ENCODE measurements at places on chromosomes 3 and 15.

GRCh38 chr3:63037116-63037515 is 161.9 kb upstream of the CADPS start:
- no peak for DNase-seq

DNA sequence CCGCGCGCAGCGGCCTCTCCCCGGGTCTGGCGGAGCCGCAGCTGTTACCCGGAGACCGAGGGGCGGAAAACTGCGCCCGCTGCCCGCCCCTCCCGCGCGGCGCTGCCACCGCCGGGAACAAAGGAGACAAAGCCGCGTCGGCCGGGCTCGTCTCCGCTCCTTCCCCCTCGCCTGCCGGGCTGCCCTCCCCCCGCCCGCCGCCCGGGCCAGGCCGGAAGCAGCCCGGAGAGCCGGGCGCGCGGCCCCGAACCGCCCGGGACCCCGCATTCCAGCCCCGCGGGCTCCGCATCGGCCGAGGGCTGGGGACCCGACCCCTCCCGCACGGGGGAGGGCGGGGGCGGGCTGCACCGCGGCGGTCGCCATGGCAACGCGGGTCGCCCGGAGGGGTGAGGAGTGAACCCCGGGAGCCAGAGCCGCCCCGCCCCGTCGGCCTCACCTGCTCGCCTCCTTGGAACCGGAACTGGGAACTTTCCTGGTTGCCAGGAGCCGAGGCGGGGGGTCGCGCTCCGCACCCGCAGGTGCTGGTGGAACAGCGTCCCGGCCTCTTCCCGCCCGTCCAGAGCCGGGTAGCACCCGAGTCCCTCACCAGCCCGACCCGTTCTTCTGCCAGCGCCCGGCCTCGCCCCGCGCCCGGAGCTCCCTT is 448 bp downstream of the PLXNB1 start:
- DNase-seq = peak; percentile 64

- DNase-seq = peak; percentile 41
Measured at GRCh38 chr3:42702066-42702951, at the start of gene HHATL. Gene HHATL (minus strand): TSS chr3:42702798. CDS start chr3:42700826, 1,972 bp downstream.

GRCh38 chr3:52310861-52311575 is 5.1 kb upstream of the DNAH1 start:
- DNase-seq = no peak

- DNase-seq = no peak
Measured at GRCh38 chr3:175777965-175778364, 918.8 kb downstream of the NAALADL2 start.

DNA sequence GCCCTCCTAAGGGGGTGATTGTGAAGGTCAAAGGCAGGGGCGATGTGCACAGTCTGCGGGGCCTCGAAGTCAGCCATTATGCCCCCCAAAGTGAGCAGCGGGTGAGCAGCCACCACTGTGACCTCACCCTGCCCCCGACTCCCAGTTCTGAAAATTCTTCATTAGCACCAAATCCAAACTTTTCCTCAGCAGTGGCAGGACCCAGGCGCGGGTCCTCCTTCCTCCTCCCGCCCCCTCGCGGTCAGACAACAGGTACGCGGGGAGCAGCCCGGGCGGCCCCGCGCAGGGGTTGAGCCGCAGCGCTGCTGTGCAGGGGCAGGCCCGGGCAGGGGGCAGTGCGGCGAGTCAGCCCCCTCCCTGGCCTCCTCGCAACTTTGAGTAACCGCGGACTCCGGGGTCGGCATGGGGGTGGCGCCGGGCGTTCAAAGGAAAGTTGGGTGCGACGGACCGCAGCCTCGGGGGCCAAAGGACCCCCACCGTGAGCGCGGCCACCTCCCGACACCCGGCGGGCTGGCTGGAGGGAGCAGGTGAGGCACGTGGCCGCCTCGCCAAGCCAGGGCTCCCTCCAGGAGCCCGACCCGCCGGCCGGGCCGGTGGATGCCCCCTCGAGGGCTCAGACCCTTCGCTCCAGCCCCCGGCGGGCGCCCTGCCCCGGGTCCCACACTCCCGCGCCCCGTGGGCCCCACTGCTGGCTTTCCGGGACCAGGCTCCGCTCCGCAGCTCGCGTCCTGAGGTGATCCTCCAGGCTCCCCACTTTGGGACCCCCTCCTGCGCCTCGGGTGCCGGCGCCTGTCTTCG is 49.4 kb upstream of the CCDC174 start:
- no peak for DNase-seq

DNA sequence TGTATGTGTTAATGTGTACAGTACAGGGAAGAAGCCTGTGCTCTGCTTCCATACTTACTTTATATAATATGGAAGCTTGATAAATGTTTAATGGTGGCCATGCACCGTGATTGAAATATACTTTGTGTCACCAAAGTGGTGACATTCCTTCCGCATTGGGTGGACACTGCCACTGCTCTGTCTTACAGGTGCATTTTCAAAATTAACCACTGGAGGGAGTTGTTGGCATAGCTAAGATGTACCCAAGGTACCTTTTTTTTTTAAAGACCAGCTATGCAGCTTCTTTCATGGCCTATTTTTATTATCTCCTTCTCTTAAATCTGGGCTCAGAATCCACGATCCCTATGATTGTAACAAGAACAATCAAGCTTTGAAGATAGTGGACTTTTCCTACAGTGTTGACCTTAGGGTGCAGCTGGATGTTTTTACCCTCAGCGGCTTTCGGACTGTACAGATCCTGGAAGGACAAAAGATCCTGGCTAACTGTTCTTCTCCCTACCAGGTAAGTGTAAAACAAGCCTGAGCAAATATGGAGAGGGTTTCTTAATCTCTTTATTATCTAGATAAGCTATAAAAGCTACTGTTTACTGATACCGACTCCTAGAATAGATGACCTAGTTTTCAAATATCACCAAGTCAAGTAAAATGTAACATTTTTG is 21.6 kb upstream of the PAK6 start:
- no peak for DNase-seq

DNA sequence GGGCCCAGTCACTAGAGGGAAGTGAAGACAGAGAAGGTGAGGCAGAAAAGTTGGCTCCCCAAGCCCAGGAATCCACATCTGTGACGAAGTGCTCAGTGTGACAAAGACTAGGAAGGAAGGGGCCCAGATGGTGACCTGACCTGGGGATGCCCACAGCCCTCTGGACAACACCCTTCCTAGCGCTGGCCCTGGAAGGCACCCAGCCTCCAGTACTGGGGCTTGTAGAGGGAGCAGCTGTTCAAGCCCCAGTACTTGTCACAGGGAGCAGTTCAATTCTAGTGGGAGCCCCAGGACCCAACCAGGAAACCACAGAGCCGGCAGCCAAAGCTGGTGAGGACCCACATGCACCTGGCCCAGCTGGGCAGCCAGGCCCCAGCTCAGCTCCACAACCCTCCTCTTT is 190.8 kb downstream of the XXYLT1 start:
- DNase-seq = no peak

DNA sequence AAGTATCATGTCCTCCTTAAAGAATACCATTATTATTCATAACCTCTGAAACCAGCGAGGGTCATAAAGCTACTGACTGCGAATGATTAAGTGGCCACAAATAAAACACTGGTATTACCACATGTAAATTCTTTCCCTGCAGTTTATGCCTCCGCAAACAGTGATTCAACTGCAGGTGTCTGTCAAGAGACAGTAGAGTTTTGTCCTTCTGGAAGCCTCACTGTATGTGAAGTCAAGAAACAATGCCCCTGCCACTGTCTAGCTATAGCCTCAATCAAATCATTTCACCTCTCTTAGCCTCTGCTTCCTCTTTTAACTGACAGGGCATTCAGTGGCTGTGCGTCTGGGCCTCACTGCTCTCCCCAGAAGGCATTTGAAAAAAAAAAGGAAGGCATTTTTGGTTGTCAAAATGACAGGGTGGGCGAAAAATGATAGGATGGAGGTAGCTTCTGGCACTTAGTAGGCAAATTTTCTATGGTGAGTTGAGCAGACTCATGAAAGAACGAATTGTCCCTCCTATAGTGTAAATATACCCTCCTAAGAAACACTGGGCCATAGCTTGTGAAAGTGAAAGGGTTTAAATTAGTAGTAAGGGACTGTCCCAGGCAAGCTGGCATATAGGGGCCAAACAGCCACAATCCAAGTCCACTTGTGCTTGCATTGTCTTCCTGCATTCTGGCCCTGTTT is 66.7 kb downstream of the FILIP1L start:
- DNase-seq = no peak

- no peak for DNase-seq
Measured at GRCh38 chr3:48423241-48423882, 6.5 kb downstream of the PLXNB1 start.

DNA sequence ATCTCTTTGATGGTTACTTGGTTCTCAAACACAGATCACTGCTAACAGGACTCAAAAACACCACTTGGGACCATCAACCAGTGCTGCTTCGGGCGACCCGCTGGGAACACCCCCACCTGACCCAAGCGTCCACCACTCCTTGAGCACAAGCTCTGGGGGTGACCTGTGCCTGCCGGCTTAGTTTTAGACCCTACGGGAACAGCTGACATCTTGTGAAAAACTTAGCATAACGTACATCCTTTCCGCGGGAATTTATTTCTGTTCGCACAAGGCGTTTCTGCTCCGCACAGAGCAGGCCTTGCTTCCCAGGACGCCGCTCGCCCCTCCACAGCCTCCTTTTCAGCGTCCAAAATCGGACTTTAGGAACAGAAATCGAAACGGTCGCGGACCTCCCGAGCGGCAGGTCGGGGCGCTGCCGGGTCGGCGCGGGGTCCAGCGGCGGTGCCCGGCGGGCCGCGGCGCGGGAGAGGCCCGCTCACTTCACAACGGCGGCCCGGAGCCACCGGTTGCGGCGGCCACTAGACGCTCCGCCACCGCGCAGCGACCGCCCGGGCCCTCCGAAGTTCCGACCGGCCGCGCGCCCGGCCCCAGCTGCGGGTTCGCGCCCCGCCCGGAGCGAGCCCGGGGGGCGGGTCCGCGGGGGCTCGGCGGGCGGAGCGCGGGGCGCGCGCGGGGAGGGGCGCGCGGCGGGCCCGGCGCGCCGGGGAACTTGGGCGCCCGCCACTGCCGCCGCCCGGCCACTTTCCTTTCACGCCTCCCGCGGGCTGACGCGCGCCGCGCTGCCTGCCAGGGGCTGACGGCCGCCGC is 959 bp downstream of the SFMBT1 start:
- no peak for DNase-seq

DNA sequence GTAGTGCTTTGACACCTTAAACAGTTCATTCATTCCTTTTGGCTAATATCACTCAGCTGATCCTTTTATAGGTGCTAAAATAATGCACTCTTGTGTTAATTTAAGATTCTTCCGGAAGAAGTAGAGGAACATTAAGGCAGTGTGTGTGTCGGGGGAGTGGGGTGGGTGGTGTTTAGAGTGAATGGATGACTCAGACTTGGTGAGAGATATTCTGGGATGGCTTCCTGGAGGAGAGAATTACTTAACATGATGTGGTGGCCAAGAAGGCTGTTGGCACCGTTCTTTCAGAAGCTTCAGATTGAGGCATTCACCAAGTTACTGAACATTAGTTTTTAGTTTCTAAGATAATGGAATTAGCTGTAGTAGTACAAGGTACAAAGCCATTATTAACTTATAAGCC is 125.6 kb upstream of the ROPN1 start:
- no peak for DNase-seq

GRCh38 chr3:50194128-50194902 is 2.9 kb downstream of the GNAT1 start:
- peak; percentile 53 for DNase-seq

- no peak for DNase-seq
Measured at GRCh38 chr15:47998619-47999019, 122.2 kb upstream of the SLC24A5 start.

- peak; percentile 76 for DNase-seq
Measured at GRCh38 chr3:196219194-196219969, 3.0 kb downstream of the SLC51A start.

DNA sequence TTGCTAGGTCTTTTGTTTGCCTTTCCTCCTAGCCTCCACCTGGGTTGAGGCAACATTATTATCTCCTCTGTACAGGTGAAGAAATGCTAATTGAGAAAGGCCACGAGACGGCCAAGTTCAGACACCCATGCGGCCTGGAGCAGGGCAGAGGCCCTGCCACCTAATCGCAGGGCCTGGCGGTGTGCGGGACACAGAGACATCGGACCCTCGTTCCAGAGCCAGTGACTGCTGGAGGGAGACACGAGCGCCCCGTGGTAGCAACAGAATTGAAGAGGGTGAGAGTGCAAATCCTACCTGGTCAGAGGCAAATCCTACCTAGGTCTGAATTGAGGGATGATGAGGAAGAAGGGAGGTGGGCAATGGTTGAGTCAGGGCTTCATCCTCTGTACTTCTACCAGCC is 113.8 kb upstream of the MEF2A start:
- peak; percentile 6 for DNase-seq

DNA sequence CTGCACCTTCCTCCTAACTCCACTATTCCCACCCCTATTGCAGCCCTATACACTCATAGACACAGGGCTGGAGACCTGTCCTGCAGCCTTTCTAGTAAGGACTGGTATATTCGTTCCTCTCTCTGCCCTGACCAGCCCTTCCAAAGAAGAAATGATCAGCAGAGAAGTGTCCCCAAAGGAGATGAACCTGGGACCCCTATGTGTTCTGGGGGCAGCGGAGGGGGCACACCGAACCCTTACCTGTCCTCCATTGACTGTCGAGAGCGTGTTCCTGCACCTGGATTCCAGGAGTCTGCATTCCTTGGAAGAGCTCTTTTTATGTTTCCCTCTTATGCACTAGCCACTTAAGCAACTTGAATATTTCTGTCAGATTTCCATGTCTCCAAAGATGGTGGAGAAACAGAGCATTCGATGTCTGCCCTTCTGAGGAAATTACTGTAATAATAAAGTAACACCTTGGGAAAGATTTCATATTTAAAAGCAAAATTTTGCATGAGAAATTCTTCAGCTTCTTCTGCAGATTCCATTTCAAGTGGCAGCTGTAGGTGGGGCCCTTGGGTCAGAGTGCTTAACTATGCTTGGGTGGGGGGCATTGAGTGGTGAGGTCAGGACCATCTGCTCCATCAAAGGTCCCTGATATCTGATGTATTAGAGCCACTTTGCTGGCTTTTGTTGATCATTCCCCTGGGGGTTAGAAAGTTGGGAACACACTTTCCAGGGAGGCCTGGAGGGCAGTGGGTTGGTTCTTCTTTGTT is 6.3 kb downstream of the EPHB1 start:
- no peak for DNase-seq

GRCh38 chr3:174767853-174768382 is 91.2 kb upstream of the NAALADL2 start:
- no peak for DNase-seq

- no peak for DNase-seq
Measured at GRCh38 chr3:126494204-126494969, 18.7 kb upstream of the ZXDC start.

DNA sequence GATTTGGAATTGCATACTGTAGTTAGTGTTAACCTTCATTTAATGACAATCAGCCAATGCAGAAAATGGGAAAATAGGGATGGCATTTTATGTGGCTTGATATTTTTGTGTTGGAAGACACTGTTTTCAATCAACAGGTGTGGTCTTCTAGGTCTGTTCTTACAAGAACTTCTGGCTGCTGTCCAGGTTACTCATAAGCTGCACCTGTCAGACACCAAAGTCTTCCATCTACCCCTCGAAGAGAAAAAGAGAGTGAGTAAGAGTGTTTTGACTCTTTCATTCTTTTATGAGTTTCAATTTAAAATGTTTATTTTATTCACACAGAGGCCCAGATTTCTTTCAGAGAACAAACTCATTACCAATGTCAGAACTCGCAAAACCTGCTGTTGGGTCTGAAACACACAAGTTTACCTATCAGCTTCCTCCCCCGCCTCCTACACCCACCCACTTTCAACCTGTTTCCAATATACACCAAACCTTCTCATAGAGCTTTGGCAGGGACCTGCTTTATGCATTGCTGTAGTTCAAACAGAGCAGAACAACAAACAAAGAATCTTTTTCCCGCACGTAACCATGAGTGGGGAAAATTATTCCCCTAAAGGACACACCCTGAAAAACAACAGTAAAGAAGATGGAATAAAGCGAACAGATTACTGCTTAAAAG is 767.7 kb upstream of the ALCAM start:
- DNase-seq = no peak

Data from breast epithelium (tissue), 4 donors.